ENCODE measurements at places on chromosomes 5 and 9.

DNA sequence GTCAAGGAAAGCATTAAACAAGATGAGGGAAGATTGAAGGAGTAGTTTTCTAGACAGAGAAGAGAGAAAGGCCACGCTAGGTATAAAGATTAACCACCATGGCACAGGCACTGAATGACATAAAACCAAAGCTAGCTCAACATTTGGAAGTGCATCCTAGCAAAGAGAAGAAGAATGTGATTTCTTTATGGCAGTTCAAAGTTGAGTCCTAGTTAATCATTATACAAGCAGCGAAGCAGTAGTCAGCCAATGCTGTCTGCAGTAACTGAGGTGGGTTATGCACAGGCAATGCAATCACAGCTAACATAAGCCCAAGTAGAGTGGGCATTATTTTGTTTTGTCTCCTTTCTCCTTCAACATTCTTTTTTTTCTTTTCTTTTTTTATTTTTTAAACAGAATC is 24.0 kb upstream of the ANKRD31 start:
- DNase-seq, result no peak

- no peak for DNase-seq
Observed at GRCh38 chr9:3914416-3914815, 385.5 kb downstream of the GLIS3 start.

DNA sequence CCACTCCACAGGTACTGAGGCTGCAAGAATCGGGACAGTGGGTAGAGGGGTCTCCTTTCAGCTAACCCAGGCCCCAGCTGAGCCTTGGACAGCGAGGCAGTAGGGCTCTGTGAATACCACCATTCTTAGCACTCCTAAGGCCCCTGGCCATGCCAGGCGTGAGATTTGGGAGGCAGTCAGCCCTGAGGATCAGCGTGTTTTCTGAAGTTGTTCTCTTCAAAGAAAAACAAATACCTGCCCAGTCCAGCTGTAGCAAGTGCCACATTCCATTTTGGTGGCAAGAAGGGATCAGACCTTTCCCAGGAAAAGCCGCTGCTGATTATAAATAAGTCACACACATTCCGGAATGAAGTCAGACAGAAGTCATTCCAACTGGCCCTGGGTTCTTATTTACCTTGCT is 47.8 kb downstream of the RALGPS1 start:
- no peak for DNase-seq

DNA sequence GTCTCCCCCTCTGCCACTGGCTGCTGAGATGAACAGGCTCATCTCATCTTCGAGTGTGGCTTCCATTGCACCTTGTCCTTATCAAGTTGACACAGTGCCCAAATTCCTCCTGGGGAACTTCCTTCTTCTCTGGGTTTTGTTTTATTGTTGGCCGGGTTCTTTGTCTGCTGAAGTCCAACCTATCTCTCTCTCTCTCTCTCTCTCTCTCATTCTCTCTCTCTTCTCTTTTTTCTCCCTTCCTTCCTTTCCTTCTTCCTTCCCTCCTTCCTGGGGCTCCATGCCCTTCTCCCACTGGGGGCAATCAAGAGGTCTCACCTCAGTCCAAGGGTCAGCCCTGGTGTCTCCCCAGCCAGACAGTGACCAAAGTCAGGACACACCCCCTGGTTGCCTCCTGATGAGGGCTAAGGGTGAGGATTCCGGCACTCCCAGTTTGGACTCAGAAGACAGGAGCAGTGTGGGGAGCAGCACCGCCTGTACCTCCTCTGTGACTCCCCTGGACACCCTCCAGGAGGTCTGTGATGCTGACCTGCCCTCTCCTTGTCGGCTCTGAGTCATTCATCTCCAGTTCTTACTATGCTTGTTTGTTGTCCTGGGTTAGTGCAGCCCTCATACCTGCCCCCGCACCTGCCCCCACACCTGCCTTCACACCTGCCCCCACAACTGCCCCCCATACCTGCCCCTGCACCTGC is 30.7 kb downstream of the KCNT1 start:
- DNase-seq, result no peak

- DNase-seq, result no peak
Observed at GRCh38 chr9:135260221-135261180, 173.0 kb downstream of the OLFM1 start.

DNA sequence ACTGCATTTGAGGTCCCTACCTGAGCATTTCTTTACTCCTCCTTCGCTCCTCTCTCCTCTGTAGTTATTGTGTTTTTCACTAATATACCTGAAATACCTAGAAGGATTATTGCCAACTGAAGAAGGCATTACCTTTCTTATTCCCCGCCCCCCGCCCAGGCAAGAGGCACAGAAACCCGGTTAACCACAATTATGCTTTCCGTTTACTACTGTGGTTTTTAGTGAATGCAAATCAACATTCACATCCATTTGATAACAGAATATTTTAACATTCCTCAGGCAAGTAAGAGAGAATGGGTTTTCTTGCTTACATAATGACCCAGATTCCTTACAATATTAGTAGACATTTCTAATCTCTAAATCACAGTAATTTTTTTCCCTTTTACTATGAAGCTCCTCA is 136.9 kb downstream of the PCSK5 start:
- DNase-seq, result no peak

DNA sequence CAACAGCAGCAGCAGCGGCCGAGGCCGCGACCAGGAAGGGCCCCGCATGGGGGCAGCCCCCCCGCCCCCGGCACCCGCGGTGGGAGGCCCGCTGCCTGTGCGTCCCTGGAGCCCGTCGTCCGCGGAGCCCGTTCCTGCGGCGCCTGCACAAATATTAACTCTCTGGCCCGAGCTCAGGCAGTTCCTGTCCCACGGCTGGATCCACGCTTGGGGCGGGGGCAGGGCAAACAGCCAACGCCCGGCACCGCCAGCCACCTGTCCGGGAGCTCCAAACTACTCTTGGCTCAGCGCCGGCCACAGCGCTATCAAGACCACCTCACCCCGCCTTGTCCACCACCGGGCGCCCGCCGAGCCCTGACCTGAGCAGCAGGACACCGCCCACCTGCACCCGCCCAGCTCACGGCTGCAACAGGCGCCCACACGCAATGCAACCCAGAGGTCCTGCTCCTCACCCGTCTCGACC is at the start of gene LRRC26:
Gene LRRC26, minus strand, starts transcription at position 156 of the 463 bp plus-strand sequence. Its CDS starts 108 bp downstream, at position 48.
- DNase-seq, result no peak

GRCh38 chr5:6737043-6737941 is 24.1 kb downstream of the TENT4A start:
- no peak for DNase-seq

GRCh38 chr5:159386028-159386711 is 55.9 kb upstream of the IL12B start:
- no peak for DNase-seq

DNA sequence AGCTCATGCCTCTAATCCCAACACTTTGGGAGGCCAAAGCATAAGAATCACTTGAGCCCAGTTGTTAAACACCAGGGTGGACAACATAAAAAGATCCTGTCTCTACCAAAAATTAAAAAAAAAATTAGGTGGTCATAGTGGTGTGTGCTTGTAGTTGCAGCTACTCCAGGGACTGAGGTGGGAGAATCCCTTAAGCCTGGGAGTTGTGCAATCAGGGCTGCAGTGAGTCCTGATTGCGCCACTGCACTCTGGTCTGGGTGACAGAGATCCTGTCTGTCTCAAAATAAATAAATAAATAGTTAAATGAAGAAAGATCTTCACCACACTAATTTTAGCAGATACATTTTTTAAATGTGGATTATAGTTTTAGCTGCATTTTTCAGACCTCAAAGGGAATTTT is 433.2 kb downstream of the MAT2B start:
- DNase-seq, result no peak

- no peak for DNase-seq
Observed at GRCh38 chr5:159021901-159022556, 77.7 kb downstream of the EBF1 start.

Data from Kasumi-1 (cell line).